ENCODE measurements at places on chromosomes 1 and 21. TPM values are rescaled to one million over a fixed set of nuclear protein-coding genes. Genes with fewer than 3 reads are reported as not detected.

GRCh38 chr21:36835383-36835795 lies 131.1 kb downstream of the HLCS start:
- H3K4me3 ChIP-seq, result no peak overlapping the region
- H3K27me3 ChIP-seq, result no peaks in the 10 kb centered on the region
- H3K4me1 ChIP-seq, result peaks cover 9% of the 10 kb centered on the region
- no peak overlapping the region for H3K27ac ChIP-seq
- no peak for DNase-seq

Gene TMEM35B
- 26.7 TPM for total RNA-seq

Gene TBX19
- total RNA-seq, result 2.1 TPM

Gene C1orf185
- total RNA-seq, result not detected

Gene PBX1
- total RNA-seq, result not detected

Gene AVPR1B
- not detected for total RNA-seq

DNA sequence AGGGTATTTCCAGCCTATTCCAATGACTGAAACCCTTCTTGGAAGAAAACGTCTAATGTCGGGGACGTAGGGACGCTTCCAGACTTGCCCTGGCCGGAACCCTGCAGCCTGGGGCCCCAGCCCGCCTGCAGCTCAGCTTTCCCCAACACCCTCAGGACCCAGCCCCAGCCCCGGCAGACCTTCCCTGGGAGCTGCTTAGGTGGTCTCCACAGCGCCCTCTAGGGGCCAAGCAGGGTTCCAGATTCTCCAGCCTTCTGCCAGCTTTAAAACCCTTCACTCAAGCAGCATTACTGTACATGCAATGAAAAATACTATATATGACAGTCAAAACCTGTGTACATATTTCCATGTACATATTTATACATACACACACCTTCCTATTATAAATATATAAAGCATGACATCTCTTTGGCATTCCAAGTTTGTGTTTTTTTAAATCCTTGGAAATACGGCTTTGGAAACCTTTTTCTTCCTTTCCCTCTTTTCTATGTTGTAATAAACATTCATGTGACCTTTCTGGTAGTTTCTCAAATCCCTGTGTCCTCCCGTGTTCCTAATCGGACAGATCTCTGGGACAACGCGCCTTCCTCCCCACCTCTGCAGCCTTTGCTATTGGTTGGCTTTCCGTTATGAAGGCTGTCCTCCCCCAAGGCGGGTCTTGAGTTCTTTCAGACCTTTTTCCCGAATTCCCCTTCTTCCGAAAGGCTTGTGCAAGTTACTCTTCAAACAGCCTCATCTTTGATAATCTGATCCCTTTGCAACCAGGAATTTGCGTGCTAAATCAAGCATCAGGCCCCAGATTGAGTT lies 60.3 kb downstream of the STUM start:
- peaks cover 3% of the 10 kb centered on the region for H3K27me3 ChIP-seq
- no peak overlapping the region for H3K4me3 ChIP-seq
- no peak overlapping the region for H3K27ac ChIP-seq
- H3K36me3 ChIP-seq, result no peaks in the 10 kb centered on the region
- no peaks in the 10 kb centered on the region for H3K4me1 ChIP-seq

Gene IGSF3
- total RNA-seq, result 0.16 TPM

DNA sequence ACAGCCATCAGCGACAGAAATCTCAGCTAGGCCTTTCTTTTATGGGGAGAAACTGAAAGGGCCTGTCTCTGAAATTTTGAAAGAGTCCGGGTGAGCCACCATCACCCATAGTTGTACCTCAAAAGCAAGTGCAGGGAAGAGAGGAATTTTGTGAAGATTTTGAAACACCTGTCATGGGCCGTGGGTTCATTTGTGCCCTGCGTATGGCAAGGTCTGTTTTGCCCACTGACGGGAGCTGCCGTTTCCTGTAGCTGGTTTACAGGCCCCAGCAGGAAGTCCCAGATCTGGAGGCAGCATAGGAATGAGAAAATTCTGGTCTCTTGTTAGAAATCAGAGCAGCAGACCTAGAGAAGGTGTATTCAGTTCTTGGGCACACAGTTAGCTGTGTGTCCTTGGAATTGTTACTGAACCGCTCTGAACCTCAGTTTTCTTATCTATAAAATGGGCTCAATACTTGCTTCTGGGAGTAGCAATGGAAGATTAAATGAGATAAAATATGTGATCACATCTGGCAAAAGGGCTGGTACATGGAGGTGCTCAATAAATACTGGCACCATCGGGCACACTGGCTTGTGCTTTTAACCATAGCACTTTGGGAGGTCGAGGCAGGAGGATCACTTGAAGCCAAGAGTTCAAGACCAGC lies 52.5 kb downstream of the MAN1C1 start:
- H3K27ac ChIP-seq, result no peak overlapping the region
- DNase-seq, result no peak
- no peak overlapping the region for H3K4me3 ChIP-seq
- H3K27me3 ChIP-seq, result peaks cover 27% of the 10 kb centered on the region

Gene FRRS1
- 4.7 TPM for total RNA-seq

Gene NKAIN1
- total RNA-seq, result 0.63 TPM

Gene ATP1A4
- not detected for total RNA-seq

Gene GSTM5
- 0.05 TPM for total RNA-seq

All from activated CD8-positive, alpha-beta T cell treated with anti-CD3 and anti-CD28 coated beads, Interleukin-2, amount 10 ng/mL, durations not matched to agents 7 days and 5 days (primary cell).